ENCODE measurements at places on chromosomes 11 and 22. TPM values are rescaled to one million over a fixed set of nuclear protein-coding genes. Genes with fewer than 3 reads are reported as not detected.

OR5P2 gene
- not detected for total RNA-seq

KDM4D gene
- 3.6 TPM for total RNA-seq

KCTD14 gene
- not detected for total RNA-seq

PATE2 gene
- total RNA-seq, result not detected

OR5D18 gene
- total RNA-seq, result not detected

RAB38 gene
- 2.6 TPM for total RNA-seq

CRYBA4 gene
- not detected for total RNA-seq

KCNA4 gene
- total RNA-seq, result not detected

FXYD2 gene
- 1.4 TPM for total RNA-seq

C22orf15 gene
- total RNA-seq, result not detected

KCNQ1 gene
- not detected for total RNA-seq
